ENCODE measurements at places on chromosomes 16 and 17. TPM values are rescaled to one million over a fixed set of nuclear protein-coding genes. Genes with fewer than 3 reads are reported as not detected.

- peaks cover 14% of the 10 kb centered on the region for H3K4me1 ChIP-seq
- H3K36me3 ChIP-seq, result no peaks in the 10 kb centered on the region
- no peaks in the 10 kb centered on the region for H3K27me3 ChIP-seq
- H3K4me3 ChIP-seq, result no peak overlapping the region
- no peak for DNase-seq
- no peak overlapping the region for H3K27ac ChIP-seq
Measured at GRCh38 chr17:51135956-51136355, 15.3 kb upstream of the SPAG9 start.

SLC5A10 gene
- not detected for total RNA-seq

DNA sequence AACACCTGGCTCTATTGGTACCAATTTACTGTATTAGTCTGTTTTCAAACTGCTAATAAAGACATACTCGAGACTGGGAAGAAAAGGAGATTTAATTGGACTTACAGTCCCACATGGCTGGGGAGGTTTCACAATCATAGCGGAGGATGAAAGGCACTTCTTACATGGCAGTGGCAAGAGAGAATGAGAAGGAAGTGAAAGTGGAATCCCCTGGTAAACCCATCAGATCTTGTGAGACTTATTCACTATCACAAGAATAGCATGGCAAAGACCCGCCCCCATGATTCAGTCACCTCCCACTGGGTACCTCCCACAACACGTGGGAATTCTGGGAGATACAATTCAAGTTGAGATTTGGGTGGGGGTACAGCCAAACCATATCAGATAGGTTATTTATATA is 22.6 kb upstream of the GOSR1 start:
- no peak overlapping the region for H3K27ac ChIP-seq
- no peak for DNase-seq
- peaks cover 77% of the 10 kb centered on the region for H3K36me3 ChIP-seq
- H3K4me1 ChIP-seq, result peaks cover 3% of the 10 kb centered on the region

DNA sequence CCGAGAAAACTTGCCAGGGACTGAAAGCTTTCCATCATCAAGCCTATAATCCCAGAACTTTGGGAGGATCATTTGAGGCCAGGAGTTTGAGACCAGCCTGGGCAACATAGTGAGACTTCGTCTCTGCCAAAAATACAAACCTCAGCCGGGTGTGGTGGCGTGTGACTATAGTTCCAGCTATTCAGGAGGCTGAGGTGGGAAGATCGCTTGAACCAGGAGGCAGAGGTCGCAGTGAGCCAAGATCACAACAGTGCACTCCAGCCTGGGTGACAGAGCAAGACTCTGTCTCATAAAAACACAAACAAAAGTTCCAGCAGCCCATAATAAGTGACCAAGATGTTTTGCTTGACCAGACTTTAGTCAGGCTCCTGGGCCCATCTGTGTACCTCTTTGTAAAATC is 1.9 kb downstream of the MEAK7 start:
- DNase-seq, result no peak
- no peaks in the 10 kb centered on the region for H3K27me3 ChIP-seq
- H3K4me1 ChIP-seq, result peaks cover 12% of the 10 kb centered on the region

- no peaks in the 10 kb centered on the region for H3K4me1 ChIP-seq
- H3K27me3 ChIP-seq, result no peaks in the 10 kb centered on the region
- no peak overlapping the region for H3K4me3 ChIP-seq
- no peaks in the 10 kb centered on the region for H3K36me3 ChIP-seq
Measured at GRCh38 chr16:49455991-49456745, 82.6 kb downstream of the C16orf78 start.

DNA sequence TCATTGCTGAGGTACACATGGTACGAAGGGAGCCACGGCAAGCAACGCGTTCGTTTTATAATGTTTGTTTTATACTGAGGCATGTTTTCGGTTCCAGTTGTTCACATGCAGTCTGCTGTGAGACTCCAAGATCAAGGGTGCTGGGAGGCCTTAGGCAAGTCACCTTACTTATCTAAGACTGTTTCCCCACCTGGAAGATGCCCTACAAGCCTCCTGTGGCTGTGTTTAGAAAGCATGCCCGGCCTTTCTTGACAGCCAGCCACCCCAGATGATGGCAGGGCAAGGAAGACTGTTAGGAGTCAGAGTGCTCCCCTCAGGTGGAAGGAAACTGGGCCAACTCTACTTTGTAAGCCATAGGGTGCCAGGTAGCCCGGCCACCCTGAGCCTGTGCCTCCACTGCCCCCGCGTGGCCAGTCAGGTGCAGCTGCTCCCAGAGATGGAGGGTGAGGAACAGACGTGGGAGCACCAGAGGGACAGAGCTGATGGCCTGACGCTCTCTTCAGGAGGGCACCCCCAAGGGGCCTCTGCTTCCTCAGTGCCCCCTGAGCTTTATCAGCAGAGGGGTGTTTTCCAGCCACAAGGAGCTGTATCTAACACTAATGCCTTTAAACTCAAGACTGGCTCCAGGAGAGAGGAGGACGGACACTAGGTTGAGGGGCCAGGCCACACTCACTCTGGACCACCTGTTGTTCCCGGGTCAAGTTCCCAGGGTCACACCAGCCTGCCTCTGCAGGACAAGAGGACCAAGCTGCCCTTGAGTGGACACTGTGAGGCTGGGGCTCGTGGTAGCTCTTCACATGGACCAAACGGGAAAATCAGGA is 5.4 kb downstream of the NAT9 start:
- peaks cover 47% of the 10 kb centered on the region for H3K36me3 ChIP-seq
- H3K4me1 ChIP-seq, result peaks cover 17% of the 10 kb centered on the region
- no peak overlapping the region for H3K4me3 ChIP-seq
- no peak overlapping the region for H3K27ac ChIP-seq

- H3K36me3 ChIP-seq, result peaks cover 77% of the 10 kb centered on the region
- H3K27ac ChIP-seq, result peak overlapping the region; percentile 36
- peaks cover 22% of the 10 kb centered on the region for H3K4me1 ChIP-seq
- no peaks in the 10 kb centered on the region for H3K27me3 ChIP-seq
- H3K4me3 ChIP-seq, result no peak overlapping the region
Measured at GRCh38 chr16:4682616-4683254, 10.6 kb upstream of the NUDT16L1 start.

GRCh38 chr17:6455321-6455705 is 11.1 kb downstream of the PIMREG start:
- H3K4me1 ChIP-seq, result peaks cover 3% of the 10 kb centered on the region
- no peaks in the 10 kb centered on the region for H3K27me3 ChIP-seq
- peak overlapping the region; percentile 27 for H3K4me3 ChIP-seq
- no peaks in the 10 kb centered on the region for H3K36me3 ChIP-seq
- no peak for DNase-seq

DNA sequence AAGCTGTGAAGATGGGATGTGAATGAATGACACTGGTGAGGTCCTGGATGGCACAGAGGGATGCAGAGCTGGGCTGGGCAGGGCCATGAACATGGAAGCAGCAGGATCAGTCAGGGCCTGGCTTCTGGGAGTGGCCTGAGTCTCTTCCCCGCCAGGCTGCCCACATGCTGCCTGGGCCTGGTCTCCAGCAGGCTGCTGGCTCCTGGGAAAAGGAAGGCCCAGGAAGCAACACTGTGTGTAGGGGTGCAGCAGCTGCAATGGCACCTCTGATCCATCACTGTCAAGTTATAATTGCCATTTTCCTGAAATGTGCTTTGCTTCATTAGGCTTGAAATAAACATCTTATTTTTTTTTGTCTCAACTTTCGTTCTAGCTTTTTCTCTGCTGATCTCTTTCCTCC is 260.2 kb upstream of the N4BP1 start:
- H3K4me3 ChIP-seq, result no peak overlapping the region
- DNase-seq, result no peak
- H3K4me1 ChIP-seq, result no peaks in the 10 kb centered on the region
- H3K36me3 ChIP-seq, result no peaks in the 10 kb centered on the region

GRCh38 chr17:73463821-73464220 is 152.0 kb upstream of the CDC42EP4 start:
- DNase-seq, result no peak
- no peaks in the 10 kb centered on the region for H3K27me3 ChIP-seq
- H3K4me1 ChIP-seq, result no peaks in the 10 kb centered on the region
- no peak overlapping the region for H3K27ac ChIP-seq
- no peaks in the 10 kb centered on the region for H3K36me3 ChIP-seq

GRCh38 chr16:29694384-29695195 is 15.6 kb downstream of the QPRT start:
- H3K27me3 ChIP-seq, result no peaks in the 10 kb centered on the region
- peak; percentile 58 for DNase-seq
- H3K27ac ChIP-seq, result peak overlapping the region; percentile 34
- H3K36me3 ChIP-seq, result no peaks in the 10 kb centered on the region
- no peaks in the 10 kb centered on the region for H3K4me1 ChIP-seq

DNA sequence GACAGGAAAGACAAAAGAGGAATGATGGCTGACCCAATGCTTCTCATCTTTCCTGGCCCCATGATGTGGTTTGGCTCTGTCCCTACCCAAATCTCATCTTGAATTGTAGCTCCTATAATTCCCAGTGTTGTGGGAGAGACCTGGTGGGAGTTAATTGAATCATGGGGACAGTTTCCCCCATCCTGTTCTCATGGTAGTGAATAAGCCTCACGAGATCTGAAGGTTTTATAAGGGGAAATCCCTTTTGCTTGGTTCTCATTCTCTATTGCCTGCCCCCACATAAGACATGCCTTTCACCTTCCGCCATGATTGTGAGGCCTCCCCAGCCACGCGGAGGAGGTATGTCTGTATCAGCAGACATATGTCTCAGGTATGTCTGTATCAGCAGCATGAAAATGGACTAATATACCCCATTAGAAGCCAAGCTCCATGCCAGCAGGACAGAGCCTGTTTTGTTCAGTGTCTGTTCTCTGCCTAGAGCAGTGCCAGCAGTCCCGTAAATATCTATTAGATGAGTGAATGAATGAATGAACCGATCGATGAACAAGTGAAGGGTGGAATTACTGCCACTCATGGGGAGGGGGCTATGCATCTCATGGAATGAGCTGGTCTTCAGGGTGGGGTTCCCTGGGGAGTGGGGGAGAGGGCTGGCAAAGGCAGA is 304.4 kb downstream of the SOX9 start:
- H3K4me3 ChIP-seq, result no peak overlapping the region
- no peak overlapping the region for H3K27ac ChIP-seq
- H3K4me1 ChIP-seq, result peaks cover 5% of the 10 kb centered on the region
- DNase-seq, result no peak
- no peaks in the 10 kb centered on the region for H3K36me3 ChIP-seq

GRCh38 chr16:53529513-53529912 is 26.5 kb upstream of the AKTIP start:
- H3K27ac ChIP-seq, result peak overlapping the region; percentile 34
- H3K4me3 ChIP-seq, result peak overlapping the region; percentile 41
- peaks cover 10% of the 10 kb centered on the region for H3K4me1 ChIP-seq
- no peaks in the 10 kb centered on the region for H3K27me3 ChIP-seq

SLC7A5 gene
- total RNA-seq, result 9.8 TPM

SNAI3 gene
- 3.9 TPM for total RNA-seq

ITGAL gene
- total RNA-seq, result 1.1 TPM

DNA sequence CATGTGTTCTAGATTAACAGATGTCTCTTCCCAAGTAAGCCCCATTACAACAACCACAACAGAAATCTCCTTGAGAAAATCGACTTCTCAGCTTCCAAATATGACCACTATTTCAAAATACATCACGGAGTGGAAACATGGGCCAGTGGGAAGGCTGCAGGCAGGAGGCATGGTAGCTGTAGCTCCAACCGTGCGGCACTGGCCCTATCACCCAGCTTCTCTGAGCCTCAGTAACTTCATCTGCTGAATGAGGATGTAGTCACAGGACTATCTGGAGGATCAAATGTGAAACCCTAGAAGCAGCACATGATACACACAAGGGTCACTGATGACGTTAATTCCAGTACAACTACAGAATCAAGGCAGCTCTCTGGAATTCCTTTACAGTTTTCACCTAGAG is 112.2 kb downstream of the VPS53 start:
- no peak overlapping the region for H3K4me3 ChIP-seq
- DNase-seq, result no peak
- peaks cover 25% of the 10 kb centered on the region for H3K4me1 ChIP-seq
- no peaks in the 10 kb centered on the region for H3K27me3 ChIP-seq

FOXO3B gene
- 1.1 TPM for total RNA-seq

CBX2 gene
- total RNA-seq, result 0.40 TPM

- peak overlapping the region; percentile 16 for H3K27ac ChIP-seq
- H3K36me3 ChIP-seq, result peaks cover 6% of the 10 kb centered on the region
- peak; percentile 59 for DNase-seq
- peaks cover 3% of the 10 kb centered on the region for H3K4me1 ChIP-seq
- H3K4me3 ChIP-seq, result peak overlapping the region; percentile 19
- no peaks in the 10 kb centered on the region for H3K27me3 ChIP-seq
Measured at GRCh38 chr16:19645557-19645981, 72.5 kb downstream of the KNOP1 start.

DNA sequence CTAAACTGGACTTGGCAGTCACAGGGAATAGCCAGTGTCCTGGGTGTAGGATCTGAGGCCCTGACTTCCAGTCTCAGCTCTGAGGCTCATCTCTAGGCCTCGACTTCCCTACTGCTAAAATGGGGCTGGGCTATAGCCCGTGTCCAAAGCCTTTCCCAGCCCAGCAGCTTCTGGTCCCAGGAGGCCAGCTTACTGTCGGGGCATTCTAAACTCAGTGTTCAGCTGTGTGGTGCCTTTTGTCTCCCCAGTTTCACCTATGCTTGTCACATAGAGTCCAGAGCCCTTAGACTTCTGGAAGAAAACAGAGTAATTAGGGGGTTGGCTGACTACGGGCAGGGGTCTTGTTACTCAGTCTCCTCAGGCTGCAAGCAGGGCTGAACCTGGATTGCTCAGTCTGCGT is 94.8 kb downstream of the WSCD1 start:
- no peak for DNase-seq
- H3K27ac ChIP-seq, result no peak overlapping the region
- no peak overlapping the region for H3K4me3 ChIP-seq
- no peaks in the 10 kb centered on the region for H3K27me3 ChIP-seq
- peaks cover 2% of the 10 kb centered on the region for H3K4me1 ChIP-seq

- no peaks in the 10 kb centered on the region for H3K27me3 ChIP-seq
- no peak for DNase-seq
- H3K27ac ChIP-seq, result peak overlapping the region; percentile 95
- H3K4me1 ChIP-seq, result peaks cover 4% of the 10 kb centered on the region
- peak overlapping the region; percentile 84 for H3K4me3 ChIP-seq
- no peaks in the 10 kb centered on the region for H3K36me3 ChIP-seq
Measured at GRCh38 chr16:28924399-28924761, 658 bp downstream of the RABEP2 start.

- no peak overlapping the region for H3K4me3 ChIP-seq
- no peaks in the 10 kb centered on the region for H3K4me1 ChIP-seq
Measured at GRCh38 chr16:29029168-29029994, 44.5 kb downstream of the LAT start.

DNA sequence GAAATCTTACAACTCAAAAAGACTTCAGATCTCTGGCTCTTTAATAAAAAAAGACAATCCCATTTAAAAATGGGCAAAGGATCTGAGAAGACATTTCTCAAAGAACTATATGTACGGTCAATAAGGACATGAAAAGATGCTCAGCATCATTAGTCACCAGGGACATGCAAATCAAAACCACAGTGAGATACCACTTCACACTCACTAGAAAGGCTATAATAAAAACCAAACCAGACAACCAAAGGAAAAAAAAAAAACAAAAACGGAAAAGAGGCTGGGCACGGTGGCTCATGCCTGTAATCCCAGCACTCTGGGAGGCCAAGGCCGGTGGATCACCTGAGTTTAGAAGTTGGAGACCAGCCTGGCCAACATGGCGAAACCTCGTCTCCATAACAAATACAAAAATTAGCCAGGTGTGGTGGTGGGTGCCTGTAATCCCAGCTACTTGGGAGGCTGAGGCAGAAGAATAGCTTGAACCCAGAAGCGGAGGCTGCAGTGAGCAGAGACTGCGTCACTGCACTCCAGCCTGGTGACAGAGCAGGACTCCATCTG is 1.7 kb upstream of the NPIPB7 start:
- no peak overlapping the region for H3K4me3 ChIP-seq
- H3K36me3 ChIP-seq, result peaks cover 56% of the 10 kb centered on the region
- no peak for DNase-seq
- H3K27ac ChIP-seq, result no peak overlapping the region
- no peaks in the 10 kb centered on the region for H3K4me1 ChIP-seq

GRCh38 chr17:60594734-60595133 is 5.3 kb upstream of the PPM1D start:
- DNase-seq, result no peak
- no peaks in the 10 kb centered on the region for H3K36me3 ChIP-seq
- no peak overlapping the region for H3K4me3 ChIP-seq
- no peak overlapping the region for H3K27ac ChIP-seq
- H3K4me1 ChIP-seq, result no peaks in the 10 kb centered on the region
